ENCODE measurements at places on chromosomes 12 and 14. TPM values are rescaled to one million over a fixed set of nuclear protein-coding genes. Genes with fewer than 3 reads are reported as not detected.

Gene KSR2
- polyA plus RNA-seq, result 0.41 TPM

- H3K27me3 ChIP-seq, result no peaks in the 10 kb centered on the region
- peaks cover 10% of the 10 kb centered on the region for H3K4me1 ChIP-seq
- H3K27ac ChIP-seq, result peak overlapping the region; percentile 92
- DNase-seq, result no peak
- H3K4me3 ChIP-seq, result peak overlapping the region; percentile 77
Measured at GRCh38 chr12:12999271-12999958, 650 bp downstream of the HEBP1 start.

GRCh38 chr14:104800771-104801519, at the start of gene ZBTB42:
ZBTB42 (plus strand) TSS chr14:104801101; CDS start chr14:104801198, 97 bp downstream.
- peak within 1 kb of the TSS; percentile 70 for H3K4me3 ChIP-seq
- peaks cover 12% of the 10 kb centered on the region for H3K4me1 ChIP-seq
- H3K27ac ChIP-seq, result peak within 1 kb of the TSS; percentile 91
- H3K36me3 ChIP-seq, result no peaks in the 10 kb centered on the region
- peak; percentile 92 for DNase-seq
- peaks cover 13% of the 10 kb centered on the region for H3K27me3 ChIP-seq

GRCh38 chr14:93490001-93490400, 59.3 kb downstream of the UNC79 start:
- no peak overlapping the region for H3K4me3 ChIP-seq
- H3K27me3 ChIP-seq, result no peaks in the 10 kb centered on the region
- DNase-seq, result no peak
- no peaks in the 10 kb centered on the region for H3K36me3 ChIP-seq

DNA sequence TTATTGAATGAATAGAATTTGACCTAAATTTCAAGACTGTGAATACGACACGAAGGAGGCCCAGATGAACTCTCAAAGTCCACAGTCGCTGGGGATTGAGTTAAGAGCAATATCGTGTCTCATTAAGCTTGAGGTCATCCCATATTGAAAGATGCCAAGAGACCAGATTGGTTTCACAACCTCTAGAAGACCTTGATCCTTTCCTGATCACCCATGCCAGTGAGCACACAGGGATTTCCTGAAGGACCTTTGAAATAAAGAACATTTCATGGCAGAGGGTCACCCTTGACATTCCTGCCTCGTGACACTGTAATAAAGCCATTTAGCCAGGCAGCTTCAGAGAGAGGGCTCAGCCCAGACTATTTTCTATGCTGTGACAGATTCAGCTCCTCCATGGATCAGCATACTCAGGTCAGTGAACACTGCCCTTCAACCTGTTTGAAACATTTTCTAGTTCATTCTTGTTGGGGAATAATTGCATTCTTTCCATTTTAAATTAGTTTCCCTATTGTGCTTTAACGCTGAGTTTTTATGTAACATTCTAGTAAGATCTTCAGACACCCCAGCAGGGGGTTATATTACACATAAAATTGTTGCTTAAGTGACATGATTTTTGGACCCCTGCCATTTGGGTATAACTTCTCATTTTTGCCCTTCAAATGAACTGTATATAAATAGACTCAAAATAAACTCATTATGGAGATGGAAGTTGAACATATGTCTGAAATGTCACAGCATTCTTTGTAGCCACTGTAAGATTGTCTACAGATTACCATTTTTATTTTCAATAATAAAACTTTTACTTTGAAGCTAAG, 213.2 kb downstream of the C12orf50 start:
- H3K27ac ChIP-seq, result no peak overlapping the region
- no peaks in the 10 kb centered on the region for H3K4me1 ChIP-seq
- H3K4me3 ChIP-seq, result no peak overlapping the region
- H3K27me3 ChIP-seq, result no peaks in the 10 kb centered on the region
- H3K36me3 ChIP-seq, result no peaks in the 10 kb centered on the region
- peak; percentile 59 for DNase-seq

Gene REM2
- polyA plus RNA-seq, result 0.78 TPM

DNA sequence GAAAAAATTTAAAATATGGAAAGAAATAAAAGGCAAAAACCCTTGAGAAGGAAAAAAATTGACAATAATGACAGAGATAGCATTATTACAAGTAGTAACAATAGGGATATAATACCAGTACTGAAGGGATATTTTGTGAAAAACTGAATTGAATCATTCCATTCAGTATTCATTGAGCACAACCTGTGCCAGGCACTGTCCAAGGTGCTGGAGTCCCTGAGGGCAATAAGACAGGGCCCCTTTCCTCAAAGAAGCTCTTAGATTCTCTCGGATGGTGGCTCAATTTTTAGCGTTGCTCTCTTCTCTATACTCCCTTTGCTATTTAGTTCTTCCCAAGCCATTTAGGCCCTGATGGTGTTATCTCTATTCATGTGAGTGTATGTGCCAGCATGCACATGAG, 34.3 kb upstream of the GAS2L3 start:
- H3K4me3 ChIP-seq, result no peak overlapping the region
- H3K4me1 ChIP-seq, result no peaks in the 10 kb centered on the region
- no peak for DNase-seq
- no peak overlapping the region for H3K27ac ChIP-seq
- no peaks in the 10 kb centered on the region for H3K27me3 ChIP-seq

DNA sequence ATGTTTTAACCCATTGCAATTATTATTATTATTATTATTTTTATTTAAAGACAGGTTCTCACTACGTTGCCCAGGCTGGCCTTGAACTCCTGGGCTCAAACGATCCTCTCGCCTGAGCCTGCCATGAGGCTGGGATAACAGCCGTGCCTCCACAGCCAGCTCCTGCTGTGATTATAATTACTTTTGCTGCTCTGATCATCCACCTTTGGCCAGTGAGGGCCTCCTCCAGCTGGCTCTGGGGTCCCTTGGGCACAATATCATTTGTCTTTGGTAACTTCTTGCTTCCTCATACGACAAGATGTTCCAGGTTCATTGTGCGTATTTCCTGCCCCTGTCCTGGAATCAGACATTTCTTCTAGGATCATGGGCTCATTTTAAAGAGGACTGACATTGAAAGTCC, 28.4 kb downstream of the LRTM2 start:
- peaks cover 28% of the 10 kb centered on the region for H3K27me3 ChIP-seq
- H3K36me3 ChIP-seq, result no peaks in the 10 kb centered on the region
- H3K27ac ChIP-seq, result no peak overlapping the region
- no peak for DNase-seq
- H3K4me3 ChIP-seq, result no peak overlapping the region

- DNase-seq, result no peak
- no peaks in the 10 kb centered on the region for H3K36me3 ChIP-seq
- H3K4me3 ChIP-seq, result no peak overlapping the region
Measured at GRCh38 chr12:101792046-101792931, 38.5 kb downstream of the GNPTAB start.

- no peaks in the 10 kb centered on the region for H3K36me3 ChIP-seq
- no peak overlapping the region for H3K27ac ChIP-seq
- no peaks in the 10 kb centered on the region for H3K27me3 ChIP-seq
- H3K4me1 ChIP-seq, result no peaks in the 10 kb centered on the region
Measured at GRCh38 chr12:127991485-127991884, 275.5 kb upstream of the TMEM132C start.

DNA sequence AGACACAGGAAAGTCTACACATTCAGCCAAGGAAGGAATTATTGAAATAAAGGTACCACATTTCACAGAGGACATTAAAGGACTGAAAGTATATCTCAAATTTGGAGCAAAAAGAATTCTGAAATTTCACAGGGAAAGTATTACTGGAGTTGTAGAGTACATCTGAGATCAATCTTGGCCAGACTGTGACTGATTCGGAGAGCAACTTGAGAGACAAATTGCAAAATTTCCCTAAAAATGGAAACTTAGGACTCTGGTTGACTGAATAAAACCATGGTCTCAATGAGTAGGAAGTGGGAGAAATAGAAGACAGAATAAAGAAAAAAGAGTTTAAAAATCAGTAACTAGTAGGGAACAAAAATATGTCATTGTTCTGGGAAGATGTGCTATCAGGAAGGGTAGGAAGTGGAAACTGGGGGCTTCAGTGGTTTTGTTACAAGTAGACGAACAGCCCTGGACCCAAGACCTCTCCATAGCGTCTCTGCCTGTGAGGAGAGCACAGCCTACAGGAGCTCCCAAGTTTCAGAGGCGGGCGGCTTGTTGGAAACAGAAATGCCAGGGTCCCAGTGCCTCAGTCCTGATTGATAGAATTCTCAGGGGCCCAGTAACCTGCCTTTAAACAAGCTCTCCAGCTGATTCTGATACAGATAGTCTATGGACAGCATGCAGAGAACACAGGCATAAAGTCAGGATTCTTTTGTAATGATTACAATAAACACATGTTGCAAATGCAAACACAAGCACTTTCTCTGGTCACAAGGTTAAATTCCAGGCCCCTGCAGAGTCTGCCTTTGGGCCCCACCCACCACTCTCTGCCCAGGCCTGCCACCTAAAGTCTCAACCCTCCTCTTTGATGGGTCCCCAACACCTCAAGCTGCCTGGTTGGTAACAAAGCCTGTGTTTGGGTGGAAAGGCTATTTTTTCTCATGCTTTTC, 63.1 kb downstream of the BBS10 start:
- H3K36me3 ChIP-seq, result no peaks in the 10 kb centered on the region
- H3K27me3 ChIP-seq, result no peaks in the 10 kb centered on the region
- no peak for DNase-seq
- H3K4me1 ChIP-seq, result no peaks in the 10 kb centered on the region
- H3K4me3 ChIP-seq, result no peak overlapping the region

Gene KLRC3
- 0.32 TPM for polyA plus RNA-seq

GRCh38 chr12:115035535-115036107, 351.6 kb upstream of the TBX3 start:
- H3K27me3 ChIP-seq, result no peaks in the 10 kb centered on the region
- H3K4me1 ChIP-seq, result no peaks in the 10 kb centered on the region
- no peak for DNase-seq
- no peaks in the 10 kb centered on the region for H3K36me3 ChIP-seq
- no peak overlapping the region for H3K4me3 ChIP-seq

Gene RASSF9
- 24.6 TPM for polyA plus RNA-seq

DNA sequence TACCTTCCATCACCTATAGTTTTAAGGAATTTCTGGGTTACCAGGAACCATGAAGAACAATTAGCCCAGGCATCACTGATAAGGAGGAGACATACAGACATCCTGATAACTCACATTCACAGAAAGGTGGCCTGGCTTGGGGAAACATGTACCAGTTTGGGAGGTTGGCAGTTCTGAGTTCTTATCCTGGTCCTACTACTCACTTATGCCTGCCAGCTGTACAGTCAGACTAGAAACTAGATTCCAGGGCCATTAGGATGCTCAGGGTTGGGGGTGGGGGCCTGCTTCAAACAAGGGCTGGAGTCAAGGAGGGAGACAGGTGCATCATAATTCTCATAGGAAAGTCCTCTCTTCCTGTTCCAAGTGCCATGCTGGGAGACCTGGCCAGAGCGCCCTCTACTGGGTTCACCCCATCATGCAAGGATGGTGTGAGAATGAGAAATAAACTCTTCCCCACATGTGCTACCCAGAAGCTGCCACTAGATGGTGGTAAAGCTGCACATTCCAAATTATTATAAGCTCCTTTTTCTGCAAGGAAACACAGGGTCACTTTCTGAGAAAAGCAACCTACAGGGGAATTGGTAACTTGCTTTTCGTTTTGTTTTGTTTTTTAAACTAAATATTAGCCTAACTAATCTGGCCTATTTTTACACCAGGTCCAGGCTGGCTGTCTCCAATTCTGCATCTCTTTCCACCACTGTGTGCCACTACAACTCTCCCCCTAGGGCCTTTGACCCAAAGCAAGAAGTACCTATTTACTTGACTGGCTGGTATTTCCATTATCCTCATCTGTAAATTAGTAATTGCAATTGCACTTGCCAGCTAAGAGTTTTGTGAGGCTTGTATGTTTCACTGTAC, 14.5 kb downstream of the OAS2 start:
- no peak overlapping the region for H3K27ac ChIP-seq
- H3K4me3 ChIP-seq, result no peak overlapping the region
- H3K27me3 ChIP-seq, result no peaks in the 10 kb centered on the region
- no peak for DNase-seq
